ENCODE measurements at places on chromosomes 1 and 21. TPM values are rescaled to one million over a fixed set of nuclear protein-coding genes. Genes with fewer than 3 reads are reported as not detected.

GRCh38 chr1:208907790-208908189 is 663.6 kb upstream of the PLXNA2 start:
- DNase-seq: no peak

The EPHA10 gene
- not detected for total RNA-seq

The ALDH4A1 gene
- total RNA-seq: 22.6 TPM

The DISC1 gene
- 5.3 TPM for total RNA-seq

The NPR1 gene
- 42.9 TPM for total RNA-seq
